Bronchial epithelial cell (primary cell): ENCODE measurements at places on chromosomes 1 and 21. TPM values are rescaled to one million over a fixed set of nuclear protein-coding genes. Genes with fewer than 3 reads are reported as not detected.

DNA sequence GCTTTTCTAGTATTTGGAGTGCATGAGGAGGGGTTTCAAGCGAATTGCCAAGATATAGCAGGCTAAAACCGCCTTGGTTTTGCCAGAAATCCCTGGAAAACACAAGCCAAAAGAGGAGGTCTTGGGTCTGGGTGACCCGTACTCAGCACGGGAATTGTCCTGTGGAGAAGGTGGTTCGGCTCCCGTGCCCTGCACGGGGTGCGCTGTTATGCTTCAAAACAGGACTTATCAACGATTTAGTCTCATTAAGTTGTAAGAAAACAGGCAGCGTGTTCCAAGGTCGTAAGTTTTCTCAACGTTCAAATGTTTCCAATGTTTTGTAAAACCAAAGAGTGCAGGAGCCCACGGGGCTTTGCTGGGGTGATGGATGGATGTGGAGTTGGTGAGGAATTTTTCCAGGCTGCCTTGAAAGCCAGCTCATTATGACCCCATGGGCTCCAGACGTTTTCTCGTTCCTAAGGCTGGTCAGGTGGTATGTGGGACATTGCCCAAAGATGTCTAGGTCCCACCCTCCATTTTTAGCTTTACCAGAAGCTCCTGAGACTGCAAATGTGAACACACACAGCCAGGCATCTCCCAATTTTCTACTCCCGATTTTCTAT lies 75.4 kb upstream of the CLDN14 start:
- DNase-seq: no peak

The RBM15 gene
- 33.4 and 37.1 TPM in 2 replicates for total RNA-seq

DNA sequence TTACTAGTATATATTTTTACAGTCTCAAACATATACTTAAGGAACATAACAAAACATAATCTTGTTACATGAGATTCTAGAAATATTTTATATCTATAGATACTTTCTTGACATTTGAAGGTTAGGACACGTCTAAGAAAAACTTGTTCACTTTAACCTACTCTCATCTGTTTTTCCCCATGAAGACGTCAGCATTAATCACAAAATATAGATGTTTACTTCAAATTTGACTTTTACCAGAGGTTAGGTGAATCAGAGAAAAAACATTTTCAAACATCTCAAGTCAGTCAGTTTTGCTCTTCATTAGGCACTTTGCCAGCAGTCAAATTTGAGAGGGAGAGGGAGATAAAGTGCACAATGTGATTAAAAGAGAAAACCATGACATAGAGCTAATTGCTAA lies 47.7 kb downstream of the BRINP3 start:
- no peak for DNase-seq

The KCNT2 gene
- under 0.01 and 0.38 TPM in 2 replicates for total RNA-seq

DNA sequence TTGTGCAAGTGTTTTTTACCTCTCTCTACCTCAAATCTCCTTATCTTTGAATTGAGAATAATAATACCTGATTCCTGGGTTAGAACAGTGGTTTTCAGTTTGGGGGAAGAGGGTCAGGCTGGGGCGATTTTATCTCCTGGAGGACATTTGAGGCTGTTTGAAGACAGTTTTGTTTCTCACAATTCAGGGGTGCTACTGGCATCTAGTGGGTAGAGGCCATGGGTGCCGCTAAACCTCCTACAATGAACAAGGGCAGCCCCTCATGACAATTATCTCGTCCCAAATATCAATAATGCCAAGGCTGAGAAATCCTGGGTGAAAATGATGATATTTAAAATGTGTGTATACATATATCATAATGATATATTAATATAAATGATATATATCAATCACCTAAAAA lies 139.1 kb upstream of the USH2A start:
- no peak for DNase-seq

GRCh38 chr1:182292193-182292741 lies 99.3 kb downstream of the GLUL start:
- DNase-seq: no peak

- no peak for DNase-seq
Measured at GRCh38 chr1:207822124-207822601, 70.3 kb downstream of the CD46 start.

- no peak for DNase-seq
Measured at GRCh38 chr1:160860840-160861505, 1.7 kb downstream of the CD244 start.

GRCh38 chr1:68448365-68448764 lies 1.4 kb downstream of the RPE65 start:
- no peak for DNase-seq

GRCh38 chr1:27428316-27429028 lies 36.0 kb downstream of the GPR3 start:
- DNase-seq: no peak

DNA sequence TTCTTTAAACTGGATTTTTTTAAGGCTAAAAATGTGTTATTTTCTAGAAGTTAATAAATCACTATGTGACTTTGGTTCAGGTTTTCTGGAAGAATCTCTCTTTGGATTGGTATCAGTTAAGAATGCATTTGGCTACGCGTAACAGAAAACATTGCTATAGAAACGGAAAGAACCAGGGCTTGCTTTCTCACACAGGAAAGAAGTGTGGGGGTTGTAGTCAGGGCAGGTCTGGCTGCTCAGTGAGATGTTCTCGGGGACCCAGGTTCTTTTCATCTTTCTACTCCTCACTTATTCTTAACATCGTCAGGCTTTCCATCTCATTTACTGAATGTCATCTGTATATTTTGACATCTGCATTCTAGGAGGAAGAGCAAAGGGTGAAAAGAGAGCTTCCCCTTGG lies 191.4 kb downstream of the ZBTB18 start:
- DNase-seq: no peak

- DNase-seq: no peak
Measured at GRCh38 chr1:28981210-28981609, 66.8 kb downstream of the EPB41 start.

The ZSWIM5 gene
- total RNA-seq: under 0.01 TPM in 2 replicates
